ENCODE measurements at places on chromosomes 16 and 17. TPM values are rescaled to one million over a fixed set of nuclear protein-coding genes. Genes with fewer than 3 reads are reported as not detected.
A peak's percentile ranks its signal among the peaks of the same experiment; 100 is the strongest.

Gene KRT40
- total RNA-seq, result not detected

Gene KRT33A
- not detected for total RNA-seq

DNA sequence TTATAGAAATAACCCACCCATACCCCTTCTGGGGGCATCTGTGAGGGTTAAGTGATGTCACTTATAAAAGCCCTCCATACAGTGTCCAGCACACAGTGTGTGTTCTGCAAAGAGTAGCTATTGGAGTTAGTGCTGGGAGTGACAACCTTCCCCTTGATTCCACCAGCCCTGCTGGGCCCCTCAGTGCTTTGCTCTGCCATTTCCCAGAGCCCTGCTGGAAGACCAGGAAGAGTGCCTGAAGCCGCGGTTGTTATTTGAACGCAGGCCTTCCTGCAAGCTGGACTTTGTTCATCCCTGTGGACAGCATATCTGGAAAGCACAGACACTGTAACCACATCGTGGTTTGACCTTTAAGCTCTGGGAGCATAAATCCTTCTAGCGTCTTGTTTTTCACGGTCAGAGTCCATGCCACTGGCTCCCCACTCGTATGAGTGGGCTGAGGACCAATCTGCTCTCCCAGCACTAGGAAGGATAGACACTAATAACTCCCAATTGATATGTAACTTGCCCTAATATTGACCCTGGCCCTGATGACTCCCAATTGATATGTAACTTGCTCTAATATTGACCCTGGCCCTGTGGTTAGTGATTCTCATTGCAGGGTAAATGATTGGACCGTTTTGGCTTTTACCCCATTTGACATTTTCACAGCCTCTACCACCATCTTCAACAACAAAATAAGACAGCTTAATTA, 297.1 kb upstream of the MAF start:
- H3K36me3 ChIP-seq, result no peaks in the 10 kb centered on the region
- no peaks in the 10 kb centered on the region for H3K27me3 ChIP-seq
- no peak overlapping the region for H3K27ac ChIP-seq
- no peak overlapping the region for H3K4me3 ChIP-seq
- DNase-seq, result no peak

DNA sequence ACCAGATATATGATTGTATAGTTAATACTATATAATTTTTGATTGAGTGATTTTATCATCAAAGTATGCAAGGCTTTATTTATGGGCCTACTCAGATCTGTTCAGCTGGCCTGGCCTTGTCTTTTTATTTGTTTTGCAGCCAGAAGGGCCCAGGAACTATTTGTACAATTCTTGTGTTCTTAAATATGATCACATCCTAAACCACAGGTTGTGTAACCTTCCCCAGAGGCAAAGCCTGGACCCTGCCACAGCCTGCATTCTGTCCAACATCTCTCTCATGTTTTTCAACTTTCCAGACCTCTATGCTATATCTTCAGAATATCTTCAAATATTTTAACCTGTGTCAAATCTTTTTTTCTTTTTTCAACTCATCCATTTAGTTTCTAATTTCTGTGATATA, 410.4 kb upstream of the MON1B start:
- no peak overlapping the region for H3K4me3 ChIP-seq

GRCh38 chr17:69577098-69577497, 162.6 kb downstream of the MAP2K6 start:
- H3K36me3 ChIP-seq, result no peaks in the 10 kb centered on the region
- no peaks in the 10 kb centered on the region for H3K27me3 ChIP-seq
- no peak overlapping the region for H3K4me3 ChIP-seq
- no peak for DNase-seq

DNA sequence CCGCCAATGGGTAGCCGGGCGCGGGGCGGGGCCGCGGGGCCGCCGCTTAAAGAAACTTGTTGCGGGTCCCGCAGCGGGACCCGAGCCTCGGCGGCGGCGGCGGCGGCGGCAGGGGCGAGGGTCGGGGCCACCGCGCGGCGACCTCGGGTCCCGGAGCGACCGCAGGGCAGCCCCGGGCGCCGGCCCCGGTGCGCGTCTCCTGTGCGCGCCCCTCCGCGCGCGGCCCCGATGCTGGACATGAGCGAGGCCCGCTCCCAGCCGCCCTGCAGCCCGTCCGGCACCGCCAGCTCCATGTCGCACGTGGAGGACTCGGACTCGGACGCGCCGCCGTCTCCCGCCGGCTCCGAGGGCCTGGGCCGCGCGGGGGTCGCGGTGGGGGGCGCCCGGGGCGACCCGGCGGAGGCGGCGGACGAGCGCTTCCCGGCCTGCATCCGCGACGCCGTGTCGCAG, at the start of gene SOX8:
TSS of gene SOX8 (plus strand) at position 76 of the 450 bp plus-strand sequence. CDS start at position 229, 153 bp downstream.
- H3K4me3 ChIP-seq, result peak within 1 kb of the TSS; percentile 53
- H3K27me3 ChIP-seq, result peaks cover 68% of the 10 kb centered on the region
- no peak for DNase-seq
- no peaks in the 10 kb centered on the region for H3K36me3 ChIP-seq
- H3K27ac ChIP-seq, result no peak within 1 kb of the TSS

DNA sequence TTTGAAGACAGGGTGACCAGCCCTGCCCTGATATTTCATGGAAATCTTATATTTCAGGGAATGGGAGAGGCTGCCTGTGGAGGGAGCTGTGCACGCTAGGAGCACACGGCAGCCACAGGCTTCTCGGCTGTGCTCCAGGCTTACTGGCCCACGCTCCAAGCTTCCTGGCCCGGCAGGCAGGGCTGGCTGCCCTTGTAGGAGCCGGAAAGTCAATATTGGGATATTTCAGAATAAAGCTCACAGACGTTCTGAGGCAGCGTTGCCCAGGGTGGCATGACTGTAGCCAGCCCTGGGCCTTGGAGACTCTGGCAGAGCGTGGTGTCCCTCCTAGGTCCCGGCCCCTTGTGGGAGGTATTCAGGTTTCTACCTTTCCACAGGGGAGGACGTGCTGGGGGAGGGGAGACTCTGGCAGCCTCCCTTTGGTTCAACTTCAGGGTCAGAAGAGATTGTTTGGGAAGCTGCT, 95.6 kb downstream of the NPIPB11 start:
- DNase-seq, result no peak
- H3K27ac ChIP-seq, result no peak overlapping the region

DNA sequence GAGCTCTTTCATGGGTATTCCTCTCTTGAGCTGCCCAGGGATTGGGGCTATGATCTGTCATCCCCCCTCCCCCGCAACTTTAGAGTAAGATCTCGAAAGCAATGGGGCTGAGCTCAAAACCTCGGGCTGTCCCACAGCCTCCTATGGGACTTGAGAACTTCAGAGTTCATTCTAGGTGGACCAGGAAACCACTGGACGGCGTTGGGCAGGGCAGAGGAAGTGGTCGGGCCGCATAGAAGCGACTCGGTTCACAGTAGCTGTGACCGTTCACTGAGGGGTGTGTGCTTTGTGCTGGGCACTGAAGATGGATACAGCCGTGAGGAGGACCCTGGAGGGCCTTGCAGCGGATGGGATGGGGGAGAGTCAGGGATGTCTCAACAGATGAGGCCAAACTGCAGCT, 292.0 kb downstream of the CPPED1 start:
- no peak overlapping the region for H3K4me3 ChIP-seq
- H3K27me3 ChIP-seq, result no peaks in the 10 kb centered on the region
- H3K27ac ChIP-seq, result no peak overlapping the region
- no peak for DNase-seq
- no peaks in the 10 kb centered on the region for H3K36me3 ChIP-seq

GRCh38 chr17:35660902-35661301, 70.5 kb upstream of the RASL10B start:
- no peak for DNase-seq
- no peak overlapping the region for H3K4me3 ChIP-seq
- no peaks in the 10 kb centered on the region for H3K36me3 ChIP-seq
- no peaks in the 10 kb centered on the region for H3K27me3 ChIP-seq
- H3K4me1 ChIP-seq, result peaks cover 31% of the 10 kb centered on the region
- peak overlapping the region; percentile 46 for H3K27ac ChIP-seq

Gene SPN
- 0.12 TPM for total RNA-seq

DNA sequence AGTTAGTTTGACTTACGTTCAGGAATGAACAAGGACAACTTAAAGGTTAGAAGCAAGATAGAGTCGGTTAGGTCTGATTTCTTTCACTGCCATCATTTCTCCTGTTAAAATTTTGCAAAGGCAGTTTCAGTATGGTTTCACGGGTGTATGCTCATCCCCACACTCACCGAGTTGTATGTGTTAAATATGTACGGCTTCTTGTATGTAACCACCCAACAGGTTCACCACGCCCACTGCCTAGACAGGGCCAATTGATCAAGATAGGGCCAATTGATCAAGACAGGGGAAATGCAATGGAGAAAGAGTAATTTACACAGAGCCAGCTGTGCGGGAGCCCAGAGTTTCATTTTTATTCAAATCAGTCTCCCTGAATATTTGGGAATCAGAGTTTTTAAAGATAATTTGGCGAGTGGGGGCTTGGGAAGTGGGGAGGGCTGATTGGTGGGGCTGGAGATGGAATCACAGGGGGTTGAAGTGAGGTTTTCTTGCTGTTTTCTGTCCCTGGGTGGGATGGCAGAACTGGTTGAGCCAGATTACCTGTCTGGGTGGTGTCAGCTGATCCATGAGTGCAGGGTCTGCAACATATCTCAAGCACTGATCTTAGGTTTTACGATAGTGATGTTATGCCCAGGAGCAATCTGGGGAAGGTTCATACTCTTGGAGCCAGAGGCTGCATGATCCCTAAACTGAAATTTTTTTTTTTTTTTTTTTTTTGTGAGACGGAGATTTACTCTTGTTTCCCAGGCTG, 62.4 kb upstream of the PLCG2 start:
- no peak overlapping the region for H3K27ac ChIP-seq
- H3K4me3 ChIP-seq, result no peak overlapping the region
- H3K4me1 ChIP-seq, result no peaks in the 10 kb centered on the region
- no peaks in the 10 kb centered on the region for H3K36me3 ChIP-seq
- no peak for DNase-seq

Gene KRT25
- not detected for total RNA-seq

DNA sequence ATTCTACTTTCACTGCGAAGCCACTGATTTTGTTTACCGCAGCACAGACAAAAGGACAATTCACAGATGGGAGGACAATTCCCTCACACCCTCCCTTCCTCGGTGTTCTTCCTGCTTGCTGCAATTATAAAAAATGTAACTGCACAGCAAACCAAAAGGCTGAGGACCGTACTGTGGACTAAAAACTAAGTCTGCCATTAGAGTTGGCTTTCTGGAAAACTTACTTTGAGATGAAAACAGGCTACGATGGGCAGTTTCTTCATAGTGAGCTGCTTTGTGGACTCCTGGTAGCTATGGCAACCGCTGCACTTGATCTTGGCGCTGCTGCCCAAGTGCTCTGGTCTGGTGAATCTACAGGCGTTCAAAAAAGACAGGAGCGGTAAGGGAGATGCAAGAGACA, 35.2 kb downstream of the USP22 start:
- no peaks in the 10 kb centered on the region for H3K4me1 ChIP-seq
- H3K27ac ChIP-seq, result no peak overlapping the region
- H3K4me3 ChIP-seq, result no peak overlapping the region
- no peaks in the 10 kb centered on the region for H3K27me3 ChIP-seq

DNA sequence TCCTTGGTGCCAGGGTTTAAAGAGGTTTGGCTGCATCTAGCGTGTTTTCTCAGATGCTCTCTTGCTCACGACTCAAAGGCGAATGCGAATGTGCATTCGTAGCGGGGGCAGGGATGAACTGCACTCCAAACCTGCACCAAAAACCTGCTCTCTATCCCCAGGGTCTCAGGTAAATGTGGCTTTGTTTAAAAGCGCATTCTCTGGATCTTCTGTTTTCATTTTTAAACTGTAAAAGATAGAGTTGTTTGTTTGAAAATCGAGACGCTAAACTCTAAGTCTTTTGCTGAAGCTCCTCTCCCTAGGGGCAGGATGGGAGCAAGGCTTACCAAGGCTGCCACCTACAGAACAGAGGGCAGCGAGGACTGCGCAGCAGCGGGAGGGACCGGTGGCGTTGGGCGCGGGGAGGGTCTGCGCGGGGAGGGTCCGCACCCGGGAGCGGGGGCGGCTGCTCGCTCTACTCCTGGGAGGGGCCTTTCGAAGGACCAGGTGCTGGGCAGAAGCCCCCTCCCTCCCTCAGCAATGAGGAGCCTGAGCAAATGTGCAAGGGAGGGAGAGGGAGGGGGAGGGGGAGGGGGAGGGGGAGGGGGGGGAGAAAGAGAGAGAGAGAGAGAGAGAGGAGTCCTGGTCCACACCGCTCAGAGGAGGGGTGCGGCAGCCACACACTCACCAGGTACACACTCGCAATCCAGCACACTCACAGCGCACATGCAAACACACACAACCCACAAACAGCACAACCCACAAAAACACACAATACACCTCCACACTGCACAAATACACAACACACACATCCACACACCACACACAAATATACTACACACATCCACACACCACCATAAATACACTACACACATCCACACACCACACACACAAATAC, 142.8 kb downstream of the GRIN2A start:
- DNase-seq, result no peak
- no peak overlapping the region for H3K4me3 ChIP-seq
- peaks cover 5% of the 10 kb centered on the region for H3K27me3 ChIP-seq
- no peaks in the 10 kb centered on the region for H3K36me3 ChIP-seq
- no peak overlapping the region for H3K27ac ChIP-seq

GRCh38 chr16:259226-259625, 16.5 kb downstream of the RGS11 start:
- H3K27ac ChIP-seq, result no peak overlapping the region
- H3K27me3 ChIP-seq, result no peaks in the 10 kb centered on the region
- peaks cover 85% of the 10 kb centered on the region for H3K36me3 ChIP-seq
- H3K4me1 ChIP-seq, result no peaks in the 10 kb centered on the region
- no peak for DNase-seq
- no peak overlapping the region for H3K4me3 ChIP-seq

Gene KRT17
- not detected for total RNA-seq

Gene OR1F1
- total RNA-seq, result not detected

GRCh38 chr16:89325861-89326471, 108.5 kb downstream of the ZNF778 start:
- H3K27ac ChIP-seq, result peak overlapping the region; percentile 93
- peak; percentile 53 for DNase-seq
- peaks cover 90% of the 10 kb centered on the region for H3K4me1 ChIP-seq
- peak overlapping the region; percentile 32 for H3K4me3 ChIP-seq
- H3K27me3 ChIP-seq, result no peaks in the 10 kb centered on the region
- H3K36me3 ChIP-seq, result no peaks in the 10 kb centered on the region

Measured in gastrocnemius medialis (tissue), 4 donors.